DMS153 (cell line): ENCODE measurements at places on chromosomes 4 and X.

DNA sequence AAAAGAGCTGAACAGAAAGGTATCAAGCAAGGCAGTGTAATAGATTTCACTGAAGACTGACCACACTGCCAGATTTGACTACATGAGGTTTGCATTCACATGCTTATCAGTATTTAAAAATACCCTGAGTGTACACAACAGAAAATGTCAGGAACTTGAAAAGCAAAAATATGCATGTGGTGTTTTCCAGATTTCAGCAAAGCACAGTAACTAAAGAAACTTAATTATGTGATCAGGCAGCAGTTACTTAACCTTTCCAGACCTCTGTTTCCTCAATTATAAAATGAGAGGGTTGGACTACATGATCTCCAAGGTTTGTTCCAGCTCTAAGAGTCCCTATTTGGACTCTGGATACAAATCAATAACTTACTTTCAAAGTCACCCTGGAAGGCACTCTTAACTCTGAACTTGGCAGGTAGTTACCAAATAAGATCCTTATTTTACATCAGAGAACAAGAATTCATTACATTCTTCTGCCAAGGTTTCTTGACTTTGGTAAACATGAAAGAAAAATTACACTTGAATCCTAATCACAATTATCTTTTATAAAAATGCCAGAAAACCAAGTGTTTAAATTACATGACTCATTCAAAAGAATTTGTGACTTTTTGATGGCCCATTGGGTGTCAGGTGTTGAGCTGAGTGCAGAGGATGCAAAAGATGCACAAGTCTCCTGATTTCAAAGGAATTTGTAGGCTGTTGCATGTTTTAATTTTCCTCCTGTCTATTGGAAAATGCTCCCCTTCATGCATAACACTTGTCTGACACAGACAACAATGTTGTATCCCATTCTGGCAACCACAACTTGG lies 241.6 kb downstream of the MGST2 start:
- no peak for DNase-seq

- DNase-seq: no peak
These were observed 503.0 kb upstream of the DIAPH2 start for GRCh38 chrX:96181605-96182004.

- peak; percentile 66 for DNase-seq
These were observed 51.5 kb upstream of the TRIM2 start for GRCh38 chr4:153152501-153153338.

DNA sequence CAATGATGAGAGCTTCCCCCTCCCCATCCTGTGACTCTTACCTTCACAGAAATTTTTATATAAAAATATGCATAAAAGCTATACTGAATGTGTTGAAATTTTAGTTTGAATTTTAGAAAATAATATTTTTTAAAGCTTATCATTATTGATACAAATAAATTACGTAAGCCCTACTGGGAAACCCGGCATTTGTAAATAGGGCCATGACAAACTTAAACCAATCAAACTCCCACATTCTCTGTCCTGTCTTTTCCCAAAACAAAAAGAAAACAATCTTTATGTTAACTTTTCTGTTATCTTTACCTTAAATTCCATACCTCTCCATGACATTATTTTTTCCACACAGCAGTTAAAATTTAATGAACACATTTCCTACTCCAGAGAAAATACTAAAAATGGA lies 2.6 kb downstream of the CNOT6L start:
- DNase-seq: no peak

DNA sequence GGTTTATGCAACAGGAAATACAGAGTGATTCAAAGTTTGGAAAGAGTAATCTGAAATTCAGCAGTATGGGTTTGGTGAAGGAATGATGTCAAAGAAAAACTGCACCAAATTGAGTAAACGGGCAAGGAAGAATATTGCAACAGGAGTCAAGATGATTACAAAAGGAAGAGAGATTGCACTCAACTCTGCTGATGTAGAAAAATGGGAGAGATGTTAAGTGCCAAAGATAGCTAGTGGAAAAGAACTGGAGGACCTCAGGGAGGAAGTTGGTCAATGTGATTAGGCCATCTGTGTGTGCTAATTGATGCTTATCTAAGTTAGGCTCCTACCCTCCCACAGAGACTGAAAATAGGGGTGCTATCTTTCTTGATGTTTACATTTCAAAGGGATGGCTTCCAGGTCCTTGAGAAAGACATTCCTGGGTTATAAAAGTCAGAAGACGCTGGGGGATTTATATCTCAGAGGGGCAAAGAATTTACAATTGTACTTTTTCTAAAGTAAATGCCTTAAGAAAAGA lies 167.4 kb upstream of the FAM47A start:
- no peak for DNase-seq

DNA sequence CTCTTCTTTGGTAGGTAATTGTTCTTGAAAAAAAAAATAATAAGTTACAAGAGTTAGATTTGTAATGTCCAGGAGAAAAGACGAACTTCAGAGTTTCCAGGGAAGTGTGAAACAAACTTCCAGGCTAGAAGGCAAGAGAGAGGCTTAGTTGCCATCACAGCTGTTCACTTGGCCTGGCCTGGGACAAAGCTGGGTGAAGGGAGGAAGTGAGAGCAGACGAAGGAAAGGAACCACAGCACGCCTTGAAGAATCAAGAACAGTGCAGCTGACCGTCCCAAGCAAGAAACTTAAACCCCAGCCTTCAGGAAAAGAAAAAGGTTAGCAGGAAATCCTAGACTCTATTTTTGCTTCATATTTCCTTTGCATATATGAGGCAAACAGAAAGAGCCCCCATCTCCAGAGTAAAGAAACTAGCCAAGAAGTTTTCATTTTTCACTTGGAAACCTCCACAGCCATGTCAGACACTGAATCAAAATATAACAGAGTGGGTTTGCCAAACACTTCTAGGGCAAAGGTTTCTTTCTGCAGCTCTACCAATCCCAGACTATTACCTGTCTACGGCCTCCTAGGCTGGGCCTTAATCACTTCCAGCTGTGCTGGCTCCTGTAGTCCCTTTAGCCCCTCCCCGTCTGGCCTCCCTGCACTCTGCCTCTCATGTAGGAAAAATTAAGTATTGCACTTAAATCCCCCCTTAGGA lies 209.6 kb downstream of the SPATA18 start:
- no peak for DNase-seq

- DNase-seq: no peak
These were observed 91.8 kb downstream of the STOX2 start for GRCh38 chr4:183996868-183997267.

DNA sequence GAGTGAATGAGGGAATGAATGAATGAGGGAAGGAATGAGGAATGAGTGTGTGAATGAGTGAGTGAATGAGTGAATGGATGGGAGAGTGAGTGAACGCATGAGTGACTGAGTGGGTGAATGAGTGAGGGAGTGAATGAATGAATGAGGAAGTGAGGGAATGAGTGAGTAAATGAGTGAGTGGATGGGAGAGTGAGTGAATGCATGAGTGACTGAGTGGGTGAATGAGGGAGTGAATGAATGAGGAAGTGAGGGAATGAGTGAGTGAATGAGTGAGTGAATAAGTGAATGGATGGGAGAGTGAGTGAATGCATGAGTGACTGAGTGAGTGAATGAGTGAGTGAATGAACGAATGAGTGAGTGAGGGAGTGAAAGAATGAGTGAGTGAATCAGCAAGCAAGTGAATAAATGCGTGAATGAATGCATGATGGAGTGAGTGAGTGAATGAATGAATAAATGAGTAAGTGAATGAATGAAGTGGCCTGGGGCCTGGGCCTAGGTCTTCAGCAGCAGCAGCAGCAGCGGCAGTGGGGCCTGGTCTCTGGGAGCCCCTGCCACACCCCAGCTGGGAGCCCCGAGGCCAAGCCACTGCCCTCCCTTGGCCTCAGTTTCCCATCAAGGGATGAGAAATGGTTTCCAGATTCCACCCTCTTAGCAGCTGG lies 16.2 kb upstream of the PSAPL1 start:
- DNase-seq: no peak

- DNase-seq: no peak
These were observed 984.9 kb upstream of the INTU start for GRCh38 chr4:126647756-126648397.

- no peak for DNase-seq
These were observed 28.4 kb downstream of the CTBP1 start for GRCh38 chr4:1220566-1220965.

DNA sequence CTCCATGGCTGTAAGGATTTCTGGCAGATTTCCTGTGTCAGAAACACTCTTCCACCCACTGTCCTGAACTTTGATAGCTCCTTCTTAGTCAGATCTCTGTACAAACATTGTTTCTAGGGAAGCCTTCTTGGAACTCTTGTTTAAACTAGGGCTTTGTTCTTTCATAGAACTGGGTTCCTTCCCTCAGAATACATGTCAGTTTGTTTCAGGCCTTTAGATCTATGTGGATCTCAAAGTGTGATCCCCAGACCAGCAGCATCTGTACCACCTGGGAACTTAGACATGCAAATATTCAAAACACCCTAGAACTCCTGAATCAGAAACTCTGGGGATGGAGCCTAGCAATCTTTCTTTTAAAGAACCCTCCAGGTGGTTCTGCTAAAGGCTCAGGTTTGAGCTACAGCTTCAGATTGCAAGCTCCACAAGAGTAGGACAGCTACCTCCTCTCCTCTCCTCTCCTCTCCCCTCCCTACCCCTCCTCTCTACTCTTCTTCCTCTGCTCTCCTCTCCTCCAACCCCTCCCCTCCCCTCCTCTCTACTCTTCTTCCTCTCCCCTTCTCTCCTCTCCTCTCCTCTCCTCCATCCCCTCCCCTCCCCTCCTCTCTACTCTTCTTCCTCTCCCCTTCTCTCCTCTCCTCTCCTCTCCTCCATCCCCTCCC lies 12.7 kb downstream of the RASSF6 start:
- DNase-seq: no peak

DNA sequence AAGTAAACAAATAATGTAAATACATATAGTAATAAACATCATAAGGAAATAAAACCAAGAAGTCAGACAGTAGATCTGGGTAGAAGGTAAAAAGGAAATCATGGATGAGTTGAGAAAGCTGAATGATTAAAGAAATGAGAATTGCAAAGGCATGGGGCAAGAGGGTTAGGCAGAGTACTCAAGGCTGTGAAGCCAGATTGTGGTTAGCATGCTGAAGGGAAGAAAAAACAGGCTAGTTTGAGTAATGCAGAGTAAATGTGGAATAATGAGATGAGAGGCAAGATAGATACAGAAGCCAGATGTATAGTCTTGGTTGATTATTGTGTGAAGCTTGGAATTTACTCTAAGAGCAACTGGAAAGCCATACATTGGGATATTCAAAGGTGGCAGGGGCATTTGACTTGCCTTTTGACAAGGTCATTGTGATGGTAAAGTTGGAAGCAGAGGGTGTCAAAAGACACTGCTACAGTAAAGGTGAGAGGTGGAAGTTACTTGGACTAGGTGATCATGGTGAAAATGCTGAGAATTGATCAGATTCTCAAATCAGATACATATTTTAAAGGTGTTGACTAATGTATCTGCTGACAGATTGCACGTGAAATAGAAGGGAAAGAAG lies 307.0 kb downstream of the FSTL5 start:
- DNase-seq: no peak

GRCh38 chr4:184762100-184762499 lies 28.2 kb upstream of the CENPU start:
- DNase-seq: no peak

- DNase-seq: no peak
These were observed 64.8 kb downstream of the HPGD start for GRCh38 chr4:174457468-174457867.

DNA sequence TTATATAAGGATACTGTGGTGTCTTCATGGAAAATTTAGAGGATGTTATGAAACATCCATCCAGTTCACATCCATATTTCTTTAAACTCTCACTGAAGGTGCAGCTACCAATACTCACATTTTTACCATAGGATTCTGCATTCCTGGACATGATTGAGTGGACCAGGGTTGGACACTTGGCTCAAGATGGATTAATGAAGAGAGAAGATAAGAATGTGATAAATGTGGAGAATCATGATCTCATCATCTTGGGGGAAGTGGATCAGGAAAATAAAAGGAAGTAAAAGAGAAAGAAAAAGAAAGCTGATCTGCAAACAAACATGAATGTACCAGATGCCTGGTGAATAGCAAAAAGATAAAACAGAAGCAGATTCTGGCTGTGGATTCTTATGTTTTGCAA lies 175.4 kb downstream of the NPFFR2 start:
- DNase-seq: no peak

DNA sequence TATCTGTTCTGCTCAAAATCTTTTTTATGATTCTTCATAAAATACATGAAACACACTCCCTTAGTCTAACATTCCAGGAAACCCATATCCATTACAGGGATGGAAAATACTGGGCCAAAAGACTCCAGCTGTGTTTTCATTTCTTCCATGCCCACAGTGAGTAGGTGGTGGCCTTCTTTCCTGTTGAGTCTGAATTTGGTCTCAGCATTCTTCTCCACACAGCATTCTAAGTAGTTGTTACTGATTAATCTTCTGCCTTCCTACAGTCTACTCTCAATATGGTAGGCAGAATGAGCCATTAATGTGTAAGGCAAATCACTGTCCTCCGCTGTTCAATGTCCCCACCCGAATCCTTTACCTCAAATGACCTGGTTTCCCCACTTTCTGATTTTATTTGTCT lies 370.6 kb upstream of the RPS6KA3 start:
- no peak for DNase-seq

GRCh38 chr4:169015186-169015623 lies 5.2 kb upstream of the CBR4 start:
- no peak for DNase-seq

GRCh38 chr4:79174490-79175252 lies 151.2 kb downstream of the NAA11 start:
- no peak for DNase-seq

- DNase-seq: no peak
These were observed 311.6 kb downstream of the GALNTL6 start for GRCh38 chr4:172124656-172125308.

DNA sequence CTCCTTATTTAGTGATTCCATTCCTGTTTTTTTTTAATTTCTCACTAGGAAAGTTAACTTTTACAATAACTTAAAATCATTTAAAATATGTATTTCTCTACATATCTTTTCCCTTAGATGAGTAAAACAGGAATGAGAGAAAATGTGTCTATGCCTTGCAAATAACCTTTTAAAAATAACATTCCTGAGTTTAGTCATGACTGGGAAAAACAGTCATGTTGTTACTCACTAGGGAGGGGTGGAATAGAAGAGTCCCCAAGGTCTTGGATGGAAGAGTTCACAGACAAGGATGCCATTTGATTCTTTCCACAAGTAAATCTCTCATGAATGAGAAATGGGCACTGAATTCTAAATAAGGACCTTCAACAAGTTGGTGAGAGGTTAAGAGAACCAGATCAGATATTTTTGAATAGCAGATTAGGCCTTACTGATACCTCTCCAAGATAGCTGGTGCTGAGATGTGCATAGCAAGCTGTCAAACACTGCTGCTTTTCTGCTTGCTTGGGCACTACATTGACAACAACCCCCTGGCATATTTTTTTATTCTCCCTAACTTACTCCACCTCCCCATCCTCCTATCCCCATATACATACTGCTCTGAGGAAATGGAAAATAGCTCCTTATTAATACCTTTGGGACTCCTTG lies 25.1 kb downstream of the UGDH start:
- DNase-seq: no peak

GRCh38 chr4:129077326-129077725 lies 16.0 kb downstream of the SCLT1 start:
- DNase-seq: no peak

GRCh38 chr4:38759113-38759789 lies 23.5 kb downstream of the TLR10 start:
- no peak for DNase-seq

- DNase-seq: no peak
These were observed 7.9 kb upstream of the GNRHR start for GRCh38 chr4:67762086-67762485.
